ENCODE measurements at places on chromosomes 6 and 20.

DNA sequence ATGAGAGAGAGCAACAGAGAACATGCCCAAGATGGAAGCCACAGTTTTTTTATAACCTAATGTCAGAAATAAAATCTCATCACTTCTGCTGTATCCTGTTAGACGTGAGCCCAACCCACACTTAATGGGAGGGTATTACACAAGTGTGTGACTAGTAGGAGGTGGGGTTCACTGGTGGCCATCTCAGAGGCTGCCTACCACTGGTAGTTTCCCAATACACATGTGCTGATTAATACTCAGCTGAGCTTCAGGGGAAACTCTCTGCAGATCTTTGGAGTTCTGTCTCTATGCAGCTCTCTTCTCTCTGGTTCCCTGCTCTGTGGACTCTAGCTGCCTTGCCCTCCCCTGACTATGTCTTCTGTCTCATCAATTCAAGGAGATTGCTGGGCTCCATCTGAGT, 35.7 kb downstream of the CNBD2 start:
- DNase-seq, result no peak

DNA sequence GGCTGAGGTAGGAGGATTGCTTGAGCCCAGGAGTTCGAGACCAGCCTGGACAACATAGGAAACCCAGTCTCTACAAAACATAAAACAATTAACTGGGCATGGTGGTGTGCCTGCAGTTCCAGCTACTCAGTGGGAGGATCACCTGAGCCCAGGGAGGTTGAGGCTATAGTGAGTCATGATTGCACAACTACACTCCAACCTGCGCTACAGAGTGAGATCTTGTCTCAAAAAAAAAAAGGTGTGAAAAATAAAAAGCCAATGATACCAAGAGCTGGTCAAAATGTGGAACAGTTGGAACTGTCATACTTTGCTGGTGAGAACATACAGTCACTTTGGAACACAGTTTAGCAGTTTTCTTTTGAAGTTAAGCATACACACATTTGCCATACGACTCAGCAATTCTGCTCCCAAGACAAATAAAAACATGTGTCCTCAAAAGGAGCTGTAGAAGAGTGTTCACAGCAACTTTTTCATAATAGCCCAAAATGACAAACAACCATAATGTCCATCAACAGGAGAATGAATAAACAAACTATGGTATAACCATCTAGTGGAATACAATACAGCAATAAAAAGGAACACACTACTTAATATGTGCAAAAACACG, 21.6 kb upstream of the FKBP5 start:
- DNase-seq, result no peak

DNA sequence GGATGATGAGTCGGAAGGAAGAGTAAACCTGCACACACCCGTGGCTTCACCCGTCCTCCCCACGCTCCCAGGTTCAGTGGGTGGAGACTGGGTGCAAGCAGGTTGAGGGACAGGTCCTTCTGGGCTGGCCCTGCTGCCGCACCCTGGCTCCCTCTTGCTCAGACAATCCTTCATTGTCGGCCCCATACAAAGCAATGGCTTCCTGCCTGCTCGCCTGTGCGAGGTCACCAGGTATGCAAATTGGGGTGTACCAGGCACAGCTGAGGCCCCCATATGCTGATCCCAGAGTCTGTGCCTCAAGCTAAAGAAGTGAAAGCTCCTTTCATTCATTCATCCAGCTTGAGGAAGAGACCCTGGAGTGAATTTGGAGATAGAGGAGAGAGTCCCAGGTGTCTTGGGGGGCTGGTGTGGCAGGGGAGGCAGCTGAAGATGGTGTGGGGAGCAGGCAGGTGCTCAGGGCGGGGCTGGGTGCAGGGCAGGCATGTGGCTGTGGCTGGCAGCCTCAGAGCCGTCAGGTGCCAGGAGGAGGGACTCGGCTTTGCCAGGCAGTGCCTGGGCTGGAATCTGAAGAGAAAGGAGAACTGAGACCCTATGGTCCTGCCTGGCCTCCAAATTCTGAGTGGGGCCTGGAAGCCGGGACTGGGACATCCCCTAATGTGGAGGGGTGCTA, 4.7 kb downstream of the SLCO4A1 start:
- DNase-seq, result no peak

DNA sequence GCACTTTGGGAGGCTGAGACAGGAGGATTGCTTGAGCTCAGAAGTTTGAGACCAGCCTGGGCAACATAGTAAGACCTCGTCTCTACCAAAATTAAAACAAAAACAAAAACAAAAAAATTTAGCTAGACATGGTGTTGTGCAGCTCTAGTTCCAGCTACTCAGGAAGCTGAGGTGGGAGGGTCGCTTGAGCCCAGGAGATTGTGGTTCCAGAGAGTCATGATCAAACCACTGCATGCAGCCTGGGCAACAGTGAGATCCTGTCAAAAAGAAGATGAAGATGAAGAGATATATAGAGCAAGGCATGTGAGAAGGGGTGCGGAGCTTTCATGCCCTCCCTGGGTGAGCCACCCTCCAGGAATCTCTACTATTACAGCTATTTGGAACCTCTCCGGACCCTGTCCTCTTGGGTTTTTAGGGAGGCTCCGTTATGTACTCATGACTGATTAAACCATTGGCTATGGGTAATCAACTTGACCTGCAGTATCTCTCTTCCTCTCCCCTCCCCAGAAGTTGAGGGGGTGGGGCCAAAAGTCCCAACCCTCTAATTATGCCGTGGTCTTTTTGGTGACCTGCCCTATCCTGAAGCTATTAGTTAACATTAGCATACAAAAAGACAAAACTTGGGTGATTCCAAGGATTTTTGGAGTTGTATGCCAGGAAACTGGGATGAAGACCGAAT, 9.0 kb downstream of the POLH start:
- no peak for DNase-seq

- DNase-seq, result no peak
These were observed 3.1 kb upstream of the MYL9 start for GRCh38 chr20:36538026-36538722.

GRCh38 chr6:3281631-3282475, 23.1 kb downstream of the PSMG4 start:
- no peak for DNase-seq

GRCh38 chr20:48139262-48140041, 354.2 kb upstream of the SULF2 start:
- no peak for DNase-seq

- no peak for DNase-seq
These were observed 10.5 kb downstream of the CDH4 start for GRCh38 chr20:61262514-61262913.

- no peak for DNase-seq
These were observed 47.9 kb downstream of the ELMO2 start for GRCh38 chr20:46358346-46359058.

DNA sequence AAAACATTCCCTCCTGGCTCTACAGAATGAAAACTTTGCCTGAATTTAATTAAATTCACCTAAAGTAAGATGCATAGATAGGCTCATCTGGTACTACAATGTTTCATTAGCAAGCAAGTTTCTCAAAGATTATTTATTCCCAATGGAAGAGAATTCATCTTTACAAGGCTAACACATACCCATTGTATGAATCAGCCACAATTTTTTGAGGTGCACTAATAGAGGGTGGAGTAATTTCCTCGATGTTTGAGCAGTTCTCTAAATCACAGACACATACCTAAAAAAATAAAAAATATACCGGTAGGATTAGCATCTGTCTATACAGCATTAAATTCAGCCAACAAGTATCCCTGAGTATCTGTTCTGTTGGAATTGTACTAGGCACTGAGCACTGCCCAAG, 32.7 kb downstream of the ROS1 start:
- DNase-seq, result no peak

GRCh38 chr6:123941855-123942254, 138.2 kb downstream of the NKAIN2 start:
- no peak for DNase-seq

DNA sequence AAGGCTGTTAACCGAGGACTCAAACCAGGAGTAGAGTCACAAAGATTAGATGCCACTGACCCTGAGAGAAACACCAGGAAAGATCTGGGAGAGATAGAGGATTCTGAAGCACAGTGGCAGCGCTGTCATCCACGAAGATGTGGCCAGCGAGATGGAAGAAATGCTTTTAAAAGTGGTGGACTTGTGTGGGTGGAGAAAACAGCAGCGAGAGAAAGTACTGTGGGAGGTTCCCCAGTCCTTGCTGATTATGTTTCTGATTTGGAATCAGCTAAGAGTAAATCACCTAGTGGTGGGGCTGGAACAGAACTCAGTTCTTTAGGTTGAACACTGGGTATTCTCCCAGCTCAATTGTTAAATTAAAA, 435 bp upstream of the ZNF322 start:
- no peak for DNase-seq

- no peak for DNase-seq
These were observed 2.5 kb downstream of the DEFB132 start for GRCh38 chr20:259981-260380.

DNA sequence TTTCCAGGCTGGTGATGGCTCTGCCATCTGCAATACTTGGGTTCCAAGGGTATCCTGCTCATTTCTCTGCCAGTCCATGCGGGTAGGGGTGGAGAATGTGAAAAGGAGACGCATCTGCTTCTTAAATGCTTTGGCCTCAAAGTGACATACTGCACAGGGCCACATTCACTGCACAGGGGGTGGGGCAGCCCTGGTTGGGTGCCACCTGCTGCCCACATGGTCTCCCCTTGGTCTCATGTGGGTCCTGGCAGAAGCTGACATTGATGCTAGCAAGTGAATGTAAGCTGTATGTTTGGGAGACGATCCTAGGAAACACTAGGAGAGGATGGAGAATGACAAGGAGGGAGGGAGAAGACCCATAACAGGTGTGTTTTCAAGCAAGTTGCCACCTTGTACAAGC, 140.9 kb downstream of the EDN3 start:
- no peak for DNase-seq

DNA sequence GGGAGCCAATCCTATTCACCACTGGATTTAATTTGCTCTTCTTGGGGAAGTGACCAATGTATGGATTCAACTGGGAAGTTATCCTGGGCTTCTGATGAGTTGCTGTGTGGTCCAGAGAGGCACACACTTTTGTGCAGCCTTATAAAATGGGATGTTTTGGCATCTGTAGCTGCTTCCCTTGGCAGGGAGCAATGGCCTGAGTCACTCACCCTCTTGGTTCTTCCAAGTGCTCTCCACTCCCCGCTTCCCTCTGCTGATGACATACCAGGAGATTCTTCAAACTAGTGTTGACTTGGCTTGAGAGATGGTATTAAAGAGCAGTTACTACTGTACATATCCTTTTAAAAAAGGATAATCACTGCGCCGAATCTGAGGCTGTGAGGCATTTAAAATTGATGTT, 105.8 kb downstream of the JARID2 start:
- no peak for DNase-seq

DNA sequence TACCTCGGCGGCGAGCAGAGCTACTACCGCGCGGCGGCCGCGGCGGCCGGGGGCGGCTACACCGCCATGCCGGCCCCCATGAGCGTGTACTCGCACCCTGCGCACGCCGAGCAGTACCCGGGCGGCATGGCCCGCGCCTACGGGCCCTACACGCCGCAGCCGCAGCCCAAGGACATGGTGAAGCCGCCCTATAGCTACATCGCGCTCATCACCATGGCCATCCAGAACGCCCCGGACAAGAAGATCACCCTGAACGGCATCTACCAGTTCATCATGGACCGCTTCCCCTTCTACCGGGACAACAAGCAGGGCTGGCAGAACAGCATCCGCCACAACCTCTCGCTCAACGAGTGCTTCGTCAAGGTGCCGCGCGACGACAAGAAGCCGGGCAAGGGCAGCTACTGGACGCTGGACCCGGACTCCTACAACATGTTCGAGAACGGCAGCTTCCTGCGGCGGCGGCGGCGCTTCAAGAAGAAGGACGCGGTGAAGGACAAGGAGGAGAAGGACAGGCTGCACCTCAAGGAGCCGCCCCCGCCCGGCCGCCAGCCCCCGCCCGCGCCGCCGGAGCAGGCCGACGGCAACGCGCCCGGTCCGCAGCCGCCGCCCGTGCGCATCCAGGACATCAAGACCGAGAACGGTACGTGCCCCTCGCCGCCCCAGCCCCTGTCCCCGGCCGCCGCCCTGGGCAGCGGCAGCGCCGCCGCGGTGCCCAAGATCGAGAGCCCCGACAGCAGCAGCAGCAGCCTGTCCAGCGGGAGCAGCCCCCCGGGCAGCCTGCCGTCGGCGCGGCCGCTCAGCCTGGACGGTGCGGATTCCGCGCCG, 994 bp downstream of the FOXC1 start:
- DNase-seq, result no peak

DNA sequence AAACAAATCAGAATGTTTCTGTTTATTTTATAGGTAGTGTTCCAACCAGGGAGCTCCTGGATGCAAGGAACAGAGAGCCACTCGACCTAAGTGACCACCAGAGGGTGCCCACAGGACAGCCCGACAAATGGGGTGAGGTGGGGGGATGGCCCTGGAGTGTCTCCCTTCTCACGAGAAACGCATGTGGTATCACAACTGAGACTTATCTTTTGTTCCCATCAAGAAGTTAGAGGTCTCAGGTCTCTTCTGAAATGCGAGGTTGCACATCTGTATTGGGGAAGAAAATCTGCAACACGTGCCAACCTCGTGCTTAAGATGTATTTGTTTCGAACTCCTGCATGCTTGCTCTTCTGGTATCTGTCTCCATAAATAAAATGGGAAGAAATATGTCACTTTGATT, 104.0 kb downstream of the ISM1 start:
- no peak for DNase-seq

GRCh38 chr6:53032849-53033248, 32.4 kb upstream of the FBXO9 start:
- no peak for DNase-seq

- no peak for DNase-seq
These were observed 11.7 kb upstream of the SCUBE3 start for GRCh38 chr6:35202066-35202546.

DNA sequence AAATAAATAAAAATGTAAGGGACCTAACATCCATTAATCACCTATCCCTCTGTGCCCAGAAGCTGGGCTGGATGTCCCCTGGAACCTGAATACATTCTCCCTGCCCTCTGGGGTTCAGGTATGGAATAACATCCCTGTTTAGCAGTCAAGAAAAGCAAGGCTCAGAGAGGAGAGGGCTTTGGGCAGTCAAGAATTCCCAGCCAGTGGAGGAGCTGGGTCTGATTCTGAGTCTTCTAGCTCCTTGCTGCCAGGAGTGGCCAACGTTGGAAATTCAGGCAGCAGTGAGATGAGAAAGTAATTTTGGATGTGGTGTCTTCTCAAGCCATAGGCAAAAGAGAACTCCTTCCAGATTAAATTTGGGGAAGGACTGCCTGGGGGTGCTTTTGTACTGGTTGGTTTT, 42.6 kb upstream of the ZNFX1 start:
- no peak for DNase-seq

- no peak for DNase-seq
These were observed 94.5 kb upstream of the VSTM2L start for GRCh38 chr20:37808233-37809070.

GRCh38 chr20:20010639-20011500, 6.3 kb upstream of the NAA20 start:
- DNase-seq, result no peak
